Progenitor cell of endocrine pancreas (in vitro differentiated cells): ENCODE measurements at places on chromosomes 16 and 17. TPM values are rescaled to one million over a fixed set of nuclear protein-coding genes. Genes with fewer than 3 reads are reported as not detected.

The ADGRG3 gene
- not detected in 2 replicates for total RNA-seq

The LIMD2 gene
- total RNA-seq, result 109 and 113 TPM in 2 replicates

The TSPAN10 gene
- total RNA-seq, result 4.0 and 4.4 TPM in 2 replicates

The GRAPL gene
- total RNA-seq, result not detected in 2 replicates

The ZDHHC1 gene
- 16.5 and 17.0 TPM in 2 replicates for total RNA-seq

The NXPH3 gene
- total RNA-seq, result 0.20 and 0.38 TPM in 2 replicates

The COL1A1 gene
- total RNA-seq, result 26.7 and 38.4 TPM in 2 replicates

The ZPBP2 gene
- not detected in 2 replicates for total RNA-seq

The EVI2B gene
- total RNA-seq, result not detected in 2 replicates

The EDC4 gene
- total RNA-seq, result 96.8 and 110 TPM in 2 replicates

The CFAP97D1 gene
- 0.07 TPM in 1 of 2 replicates, not detected in the other for total RNA-seq

The PRR29 gene
- 2.8 and 3.7 TPM in 2 replicates for total RNA-seq
